ENCODE measurements at places on chromosomes 1 and 21.

DNA sequence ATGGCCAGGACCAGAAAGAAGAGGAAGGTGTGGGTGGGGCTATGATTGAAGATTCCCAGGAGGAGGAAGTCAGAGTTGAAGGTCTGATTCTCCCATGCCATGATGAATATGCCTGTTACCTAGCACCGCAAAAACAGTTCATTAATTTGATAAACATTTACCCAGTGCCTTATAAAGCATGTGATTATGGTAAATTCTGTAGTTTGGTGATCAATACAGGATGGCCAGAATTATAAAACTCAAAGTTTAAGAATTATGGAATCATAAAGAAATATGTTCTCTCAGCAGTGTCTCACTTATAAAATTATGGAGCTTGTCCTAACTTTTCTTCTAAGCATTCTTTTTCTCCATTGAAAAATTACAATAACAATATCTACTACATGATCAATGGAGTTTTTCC is at the start of gene OR2M7:
TSS of gene OR2M7 (minus strand) at position 101 of the 400 bp plus-strand sequence. CDS start at position 101, 0 bp downstream.
- no peaks in the 10 kb centered on the region for H3K36me3 ChIP-seq
- H3K27ac ChIP-seq: no peak within 1 kb of the TSS
- no peaks in the 10 kb centered on the region for H3K4me1 ChIP-seq
- no peak within 1 kb of the TSS for H3K4me3 ChIP-seq
- no peak for DNase-seq

DNA sequence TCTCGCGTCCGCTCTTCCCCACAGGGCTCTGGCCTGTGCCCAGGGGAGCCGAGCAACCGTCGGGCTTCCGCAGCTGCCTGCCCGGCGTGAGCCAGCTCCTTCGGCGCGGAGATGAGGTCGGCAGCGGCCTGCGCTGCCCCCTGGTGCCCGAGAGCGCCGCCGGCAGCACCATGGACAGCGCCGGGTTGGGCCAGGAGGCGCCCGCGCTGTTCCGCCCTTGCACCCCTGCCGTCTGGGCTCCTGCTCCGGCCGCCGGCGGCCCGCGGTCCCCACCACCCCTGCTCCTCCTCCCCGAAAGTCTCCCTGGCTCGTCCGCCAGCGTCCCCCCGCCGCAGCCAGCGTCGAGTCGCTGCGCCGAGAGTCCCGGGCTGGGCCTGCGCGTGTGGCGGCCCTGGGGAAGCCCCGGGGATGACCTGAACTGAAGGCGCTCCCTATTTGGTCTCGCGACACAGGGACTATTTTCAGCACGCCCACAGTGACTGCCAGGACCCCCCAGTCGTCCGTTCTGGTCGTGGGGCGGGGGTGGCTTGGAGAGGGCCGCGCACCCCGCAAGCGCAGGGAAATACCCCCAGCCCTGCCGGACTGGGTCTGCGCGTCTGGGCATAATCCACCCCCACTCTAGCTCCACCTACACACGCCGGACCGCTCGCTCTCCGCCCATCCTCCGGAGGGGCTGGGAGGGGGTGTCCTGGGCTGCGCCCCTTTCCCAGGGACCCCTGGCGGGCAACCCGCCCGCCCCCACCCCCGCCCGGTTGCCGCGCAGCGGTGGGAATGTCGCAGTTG is 1.3 kb downstream of the HES3 start:
- H3K4me3 ChIP-seq: no peak overlapping the region
- no peak overlapping the region for H3K27ac ChIP-seq
- H3K27me3 ChIP-seq: peaks cover 67% of the 10 kb centered on the region

GRCh38 chr1:22380024-22380785 is 71.4 kb upstream of the ZBTB40 start:
- DNase-seq: no peak
- peaks cover 39% of the 10 kb centered on the region for H3K27me3 ChIP-seq
- no peak overlapping the region for H3K4me3 ChIP-seq
- no peaks in the 10 kb centered on the region for H3K4me1 ChIP-seq

GRCh38 chr1:195951313-195951712 is 656.9 kb downstream of the KCNT2 start:
- no peaks in the 10 kb centered on the region for H3K4me1 ChIP-seq
- peaks cover 3% of the 10 kb centered on the region for H3K36me3 ChIP-seq
- H3K4me3 ChIP-seq: no peak overlapping the region
- no peak overlapping the region for H3K27ac ChIP-seq
- no peaks in the 10 kb centered on the region for H3K27me3 ChIP-seq

DNA sequence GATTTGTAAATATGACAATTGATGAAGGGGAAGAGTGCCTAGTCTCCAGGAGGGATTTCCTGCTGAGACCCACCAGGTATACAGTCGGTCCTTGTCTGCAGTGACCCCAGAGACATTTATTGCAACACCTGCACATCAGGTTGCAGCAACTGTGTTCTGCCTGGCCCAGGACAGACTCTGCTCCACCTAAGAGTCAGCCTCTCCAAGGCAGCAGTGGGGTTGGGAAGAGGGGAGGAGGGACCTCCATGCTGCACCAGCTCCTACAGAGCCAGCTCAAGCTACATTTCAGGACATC is 120.4 kb upstream of the IRF2BP2 start:
- peaks cover 2% of the 10 kb centered on the region for H3K36me3 ChIP-seq
- H3K27me3 ChIP-seq: no peaks in the 10 kb centered on the region
- DNase-seq: no peak
- H3K4me3 ChIP-seq: peak overlapping the region; percentile 55
- H3K27ac ChIP-seq: peak overlapping the region; percentile 89

GRCh38 chr1:6827630-6828165 is 42.4 kb downstream of the CAMTA1 start:
- no peaks in the 10 kb centered on the region for H3K4me1 ChIP-seq
- no peak overlapping the region for H3K27ac ChIP-seq
- no peak for DNase-seq
- H3K27me3 ChIP-seq: no peaks in the 10 kb centered on the region
- peaks cover 28% of the 10 kb centered on the region for H3K36me3 ChIP-seq

DNA sequence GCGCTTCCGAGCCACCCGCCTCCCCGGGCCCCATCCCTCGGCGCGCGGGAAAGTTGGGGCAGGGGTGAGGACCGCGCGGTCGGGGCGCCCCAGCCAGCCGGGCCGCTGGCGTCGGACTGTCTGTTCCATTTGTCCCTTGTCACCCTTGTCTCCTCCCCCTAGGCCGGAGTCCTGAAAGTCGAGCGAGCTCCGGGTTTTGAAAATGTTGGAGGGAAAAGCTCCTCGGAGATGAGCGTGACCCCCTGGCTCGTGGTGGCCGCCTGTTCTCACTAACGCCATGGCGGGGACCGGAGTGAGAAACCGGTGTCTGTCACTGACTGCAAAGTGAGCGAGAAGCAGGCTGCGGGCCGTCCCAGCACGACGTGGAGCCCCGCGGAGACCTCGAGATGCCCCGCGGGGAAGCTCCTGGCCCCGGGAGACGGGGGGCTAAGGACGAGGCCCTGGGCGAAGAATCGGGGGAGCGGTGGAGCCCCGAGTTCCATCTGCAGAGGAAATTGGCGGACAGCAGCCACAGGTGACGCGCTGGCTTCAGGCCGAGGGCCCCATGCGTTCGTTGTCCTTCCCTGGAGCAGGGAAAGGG is 491 bp downstream of the PER3 start:
- no peaks in the 10 kb centered on the region for H3K27me3 ChIP-seq
- peaks cover 13% of the 10 kb centered on the region for H3K36me3 ChIP-seq
- DNase-seq: no peak
- H3K4me1 ChIP-seq: peaks cover 19% of the 10 kb centered on the region
- H3K27ac ChIP-seq: no peak overlapping the region
- peak overlapping the region; percentile 21 for H3K4me3 ChIP-seq

DNA sequence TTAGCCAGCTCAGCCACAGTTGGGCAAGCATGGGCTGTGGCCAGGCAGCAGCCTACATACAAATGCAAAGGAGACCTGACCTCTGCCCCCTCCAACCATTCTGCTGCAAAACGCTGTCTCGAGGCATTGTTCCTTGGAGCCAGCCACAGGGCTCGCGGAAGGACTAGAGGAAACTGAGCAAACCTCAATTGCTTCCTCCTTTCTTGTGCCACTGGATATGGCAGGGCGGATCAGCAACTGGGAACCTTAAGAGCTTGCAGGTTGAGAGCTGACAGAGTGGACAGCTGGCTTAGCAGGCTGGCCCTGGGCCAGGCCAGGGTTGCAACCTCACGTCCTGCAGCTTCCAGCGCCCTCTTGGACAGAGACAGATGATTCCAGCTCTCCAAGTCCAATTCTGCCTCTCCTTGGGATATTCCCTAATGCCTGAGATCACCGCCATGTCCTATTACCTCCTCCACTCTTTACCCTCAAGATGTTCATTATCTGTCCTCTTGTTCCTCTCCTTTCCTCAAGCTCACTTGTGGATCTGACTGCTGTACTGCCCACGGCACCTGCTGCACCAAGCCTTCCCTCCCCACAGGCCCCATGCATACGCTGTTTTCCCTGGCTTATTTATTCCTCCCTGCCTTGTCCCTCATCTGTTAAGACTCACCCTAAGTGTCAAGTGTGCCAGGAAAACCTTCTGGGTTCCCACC is 67.5 kb downstream of the SDC3 start:
- no peaks in the 10 kb centered on the region for H3K4me1 ChIP-seq
- DNase-seq: no peak
- no peak overlapping the region for H3K4me3 ChIP-seq
- H3K27me3 ChIP-seq: peaks cover 72% of the 10 kb centered on the region

DNA sequence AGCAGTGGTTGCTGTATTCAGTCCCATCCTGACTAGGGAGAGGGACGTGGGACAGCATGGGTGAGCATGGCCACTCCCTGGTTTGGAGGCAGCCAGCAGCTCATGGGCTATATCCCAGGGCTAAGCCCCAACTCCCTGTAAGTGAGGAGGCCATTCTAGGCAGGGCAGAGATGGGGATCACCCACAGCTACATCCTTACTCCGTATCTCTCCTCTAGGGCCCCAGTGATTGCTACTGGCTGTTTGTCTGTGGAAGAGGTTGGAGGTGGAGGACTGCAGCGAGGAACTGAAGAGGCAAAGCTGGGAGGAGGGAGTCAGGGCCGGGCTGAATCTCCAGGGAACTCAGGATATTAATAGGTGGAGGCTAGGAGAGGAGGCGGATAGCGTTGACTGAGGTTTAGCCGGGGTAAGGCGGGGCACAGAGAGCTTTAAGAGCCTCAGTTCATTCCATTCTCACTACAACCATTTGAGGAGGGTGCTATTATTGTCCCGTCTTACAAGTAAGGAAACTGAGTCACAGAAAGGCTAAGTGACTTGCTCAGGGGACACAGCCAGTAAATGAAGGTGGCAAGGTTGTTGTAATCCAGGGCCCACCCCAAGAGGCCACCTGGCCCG is 6.8 kb downstream of the OLIG2 start:
- peaks cover 3% of the 10 kb centered on the region for H3K36me3 ChIP-seq
- no peak for DNase-seq
- peaks cover 26% of the 10 kb centered on the region for H3K4me1 ChIP-seq
- H3K27ac ChIP-seq: no peak overlapping the region
- H3K27me3 ChIP-seq: peaks cover 64% of the 10 kb centered on the region
- H3K4me3 ChIP-seq: no peak overlapping the region

DNA sequence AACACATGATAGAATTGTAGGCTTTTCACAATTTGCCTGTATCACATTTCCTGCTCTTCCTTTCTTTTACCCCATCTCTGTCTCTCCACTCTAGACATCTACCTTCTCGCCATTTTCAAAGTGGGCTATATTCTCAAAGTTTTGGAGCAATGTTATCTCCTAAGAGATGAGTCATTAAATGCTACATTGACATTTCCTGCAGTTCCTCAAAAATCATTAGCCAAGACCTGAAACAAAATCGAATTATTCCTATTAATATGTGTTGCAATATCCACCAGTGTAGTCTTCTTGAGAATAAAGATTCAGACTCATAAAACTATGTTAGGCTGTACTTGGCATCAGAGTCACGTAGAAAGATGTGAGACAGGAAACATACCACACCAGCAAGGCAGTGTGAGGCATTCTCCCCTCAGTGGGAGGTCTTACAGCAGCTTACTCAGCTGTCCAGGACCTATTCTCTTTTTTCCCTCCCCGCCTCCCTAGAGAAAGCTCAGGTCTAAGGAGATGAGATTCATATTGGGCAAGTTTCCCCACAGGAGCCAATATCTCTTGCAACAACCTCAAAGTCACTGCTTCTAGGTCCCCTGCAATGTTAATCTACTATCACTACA is 38.8 kb downstream of the FRRS1 start:
- peaks cover 2% of the 10 kb centered on the region for H3K36me3 ChIP-seq
- no peak overlapping the region for H3K27ac ChIP-seq
- no peak for DNase-seq
- H3K27me3 ChIP-seq: no peaks in the 10 kb centered on the region

- DNase-seq: no peak
- H3K4me3 ChIP-seq: no peak overlapping the region
- H3K4me1 ChIP-seq: no peaks in the 10 kb centered on the region
- no peak overlapping the region for H3K27ac ChIP-seq
- H3K27me3 ChIP-seq: no peaks in the 10 kb centered on the region
- H3K36me3 ChIP-seq: peaks cover 2% of the 10 kb centered on the region
Observed at GRCh38 chr21:21137986-21138385, 139.8 kb downstream of the NCAM2 start.

Data from central memory CD8-positive, alpha-beta T cell (primary cell).